OCI-LY7 (cell line): ENCODE measurements at places on chromosomes 7 and 10.

- no peak for DNase-seq
Observed at GRCh38 chr7:138712652-138713051, 11.5 kb upstream of the SVOPL start.

GRCh38 chr7:45456747-45457524, 117.2 kb upstream of the ADCY1 start:
- DNase-seq = no peak

GRCh38 chr7:151381348-151382078, 28.3 kb downstream of the WDR86 start:
- DNase-seq = peak; percentile 33

- DNase-seq = no peak
Observed at GRCh38 chr10:28971764-28972163, 294.4 kb downstream of the BAMBI start.

DNA sequence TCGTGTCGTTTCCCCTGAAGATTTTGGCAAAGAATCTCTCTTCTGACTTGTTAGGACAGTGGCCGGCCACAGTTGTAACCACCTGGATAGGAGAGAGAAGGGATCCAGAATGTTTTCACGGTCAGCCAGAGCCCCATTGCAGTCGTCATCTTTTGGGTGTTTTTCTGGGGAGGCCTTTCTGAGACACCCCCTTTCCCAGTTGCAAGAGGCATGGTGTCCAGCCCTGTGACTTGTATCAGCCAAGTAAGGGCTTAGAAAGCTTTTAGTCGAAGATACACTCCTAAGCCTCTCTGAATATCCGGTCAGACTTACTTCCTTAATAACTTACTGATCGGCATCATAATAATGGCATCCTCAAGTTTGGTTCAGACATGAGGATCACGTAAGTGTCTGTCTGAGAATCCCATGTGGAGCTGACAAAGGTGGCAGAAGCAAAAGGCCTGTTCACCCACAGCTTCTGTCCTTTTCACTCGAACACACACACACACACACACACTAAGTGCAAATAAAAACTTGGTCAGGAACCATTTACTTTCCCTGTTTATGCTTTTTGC, 435.7 kb upstream of the GALNT17 start:
- peak; percentile 7 for DNase-seq

DNA sequence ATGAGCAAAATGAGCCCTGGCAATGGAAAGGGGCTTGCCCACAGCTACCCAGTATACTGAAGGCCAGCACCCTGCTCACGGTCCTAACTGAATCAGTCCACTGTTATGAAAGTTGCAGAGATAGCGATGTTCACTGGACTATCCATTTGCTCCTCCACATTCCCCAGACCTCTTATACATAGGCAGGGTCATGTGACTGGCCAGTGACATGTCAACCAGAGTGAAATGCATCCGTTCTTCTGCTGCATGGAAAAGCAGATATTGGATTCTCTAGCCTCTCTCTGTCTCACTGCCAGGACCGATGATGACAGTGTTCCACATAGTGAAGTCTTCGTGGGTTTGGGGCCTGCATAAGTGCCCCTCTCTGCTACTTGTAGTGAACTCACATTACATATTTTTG, 503.4 kb downstream of the RPS24 start:
- no peak for DNase-seq

DNA sequence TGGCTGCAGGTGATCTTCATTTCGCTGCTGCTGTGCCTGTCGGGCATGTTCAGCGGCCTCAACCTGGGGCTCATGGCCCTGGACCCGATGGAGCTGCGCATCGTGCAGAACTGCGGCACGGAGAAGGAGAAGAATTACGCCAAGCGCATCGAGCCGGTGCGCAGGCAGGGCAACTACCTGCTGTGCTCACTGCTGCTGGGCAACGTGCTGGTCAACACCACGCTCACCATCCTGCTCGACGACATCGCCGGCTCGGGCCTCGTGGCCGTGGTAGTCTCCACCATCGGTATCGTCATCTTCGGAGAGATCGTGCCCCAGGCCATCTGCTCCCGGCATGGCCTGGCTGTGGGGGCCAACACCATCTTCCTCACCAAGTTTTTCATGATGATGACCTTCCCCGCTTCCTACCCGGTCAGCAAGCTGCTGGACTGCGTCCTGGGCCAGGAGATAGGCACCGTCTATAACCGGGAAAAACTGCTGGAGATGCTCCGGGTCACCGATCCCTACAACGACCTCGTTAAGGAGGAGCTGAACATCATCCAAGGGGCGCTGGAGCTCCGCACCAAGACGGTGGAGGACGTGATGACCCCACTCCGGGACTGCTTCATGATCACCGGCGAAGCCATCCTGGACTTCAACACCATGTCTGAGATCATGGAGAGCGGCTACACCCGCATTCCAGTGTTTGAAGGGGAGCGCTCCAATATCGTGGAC, 1.3 kb downstream of the CNNM2 start:
- no peak for DNase-seq

- no peak for DNase-seq
Observed at GRCh38 chr7:3914051-3914775, 613.2 kb downstream of the SDK1 start.

DNA sequence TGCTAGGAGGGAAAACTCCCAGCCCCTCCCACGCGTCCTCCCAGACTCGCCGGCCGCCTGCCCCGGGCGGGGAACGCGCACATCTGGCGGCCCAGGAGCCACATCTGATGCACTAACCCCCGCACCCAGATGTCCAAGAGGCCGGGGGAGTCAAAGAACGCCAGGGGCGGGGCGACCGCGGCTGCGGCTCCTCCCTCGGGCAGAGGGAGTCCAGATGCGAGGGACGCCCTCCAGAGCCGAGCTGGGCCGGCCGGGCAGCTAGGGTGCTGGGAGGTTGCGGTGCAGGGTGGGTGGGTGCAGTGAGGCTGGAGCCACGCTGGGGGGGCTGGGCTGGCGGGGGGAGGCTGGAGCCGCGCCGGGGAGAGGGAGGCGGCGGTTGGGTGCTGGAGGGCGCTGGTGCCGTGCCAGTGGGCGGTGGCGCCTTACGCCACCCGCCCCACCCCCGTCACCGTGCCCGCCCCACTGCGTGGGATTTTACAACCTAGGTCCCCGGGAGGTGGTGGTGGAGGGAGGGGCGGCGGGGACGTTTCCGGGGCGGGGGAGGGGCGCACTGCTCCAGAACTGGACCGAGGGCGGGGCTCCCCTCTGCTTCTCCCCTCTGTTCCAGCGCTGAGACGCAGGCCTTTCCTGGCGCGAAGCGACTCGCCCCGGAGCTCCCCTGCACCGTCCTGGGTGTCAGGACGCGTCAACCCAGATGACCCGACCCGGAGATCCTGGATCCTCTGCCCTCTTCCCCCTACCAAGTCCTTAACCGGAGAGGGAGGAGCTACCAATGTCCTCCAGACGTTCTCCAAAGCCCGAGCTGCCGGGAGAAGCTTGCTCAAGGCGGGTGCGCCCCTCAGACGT, 109.1 kb downstream of the REEP3 start:
- peak; percentile 72 for DNase-seq

GRCh38 chr7:89837515-89837914, 316.8 kb upstream of the STEAP1 start:
- DNase-seq = no peak

- DNase-seq = no peak
Observed at GRCh38 chr7:40315277-40315676, 180.5 kb downstream of the SUGCT start.

- DNase-seq = no peak
Observed at GRCh38 chr7:87021285-87021684, 38.2 kb downstream of the ELAPOR2 start.

DNA sequence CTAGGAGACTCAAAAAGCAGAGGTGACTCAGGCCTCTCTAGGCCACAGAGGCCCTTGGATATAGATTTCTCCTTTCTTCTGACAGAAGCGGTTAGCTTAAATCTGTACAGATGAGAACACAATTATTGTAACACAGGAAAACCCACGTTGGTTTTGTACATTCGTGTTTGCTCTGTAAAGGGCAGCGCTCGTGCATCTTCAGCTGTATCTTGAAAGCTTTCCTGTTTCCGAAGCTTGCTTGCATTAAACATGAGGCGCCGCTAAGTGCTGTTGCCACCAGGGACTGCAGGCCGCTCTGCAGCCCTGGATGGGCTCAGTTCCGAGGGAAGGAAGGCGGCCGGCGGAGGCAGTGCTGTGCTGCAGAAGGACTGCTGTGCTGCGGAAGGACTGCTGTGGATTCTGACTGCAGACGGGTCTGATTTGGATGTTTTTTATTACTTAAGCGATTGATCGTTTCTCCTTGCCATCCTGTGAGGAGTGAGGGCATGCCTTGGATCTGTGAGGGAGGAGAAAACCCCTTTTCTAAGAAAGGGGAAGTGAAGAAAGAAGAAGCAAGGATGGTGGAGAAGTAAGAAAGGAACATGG, 53.3 kb downstream of the FHIP2A start:
- no peak for DNase-seq

- no peak for DNase-seq
Observed at GRCh38 chr10:132929953-132930548, 12.3 kb downstream of the CFAP46 start.

GRCh38 chr10:101047268-101047667, 14.5 kb upstream of the KAZALD1 start:
- no peak for DNase-seq

DNA sequence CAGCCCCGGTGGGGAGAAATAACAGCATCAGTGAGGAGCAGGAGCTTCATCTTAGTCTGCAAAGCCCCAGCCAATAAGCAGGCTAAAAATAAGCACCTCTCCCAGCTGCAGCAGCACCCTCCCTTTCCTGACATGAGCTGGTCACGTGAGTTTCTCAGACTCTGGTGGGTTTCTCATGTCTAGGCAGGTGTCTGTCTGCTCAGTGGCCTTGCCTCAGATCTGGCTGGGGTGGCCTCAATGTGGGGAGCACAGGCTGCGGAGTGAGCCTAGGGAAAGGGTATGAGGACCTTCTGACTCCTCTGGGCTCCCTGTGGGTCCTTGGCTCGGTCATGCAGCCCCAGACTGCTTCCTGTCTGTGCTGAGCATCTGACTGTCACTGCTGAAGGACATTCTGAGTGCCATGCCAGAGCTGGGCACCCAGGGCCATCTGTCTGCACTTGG, 81.6 kb upstream of the LRRC4 start:
- peak; percentile 79 for DNase-seq

- DNase-seq = peak; percentile 18
Observed at GRCh38 chr7:113698556-113699220, 220.1 kb downstream of the PPP1R3A start.

DNA sequence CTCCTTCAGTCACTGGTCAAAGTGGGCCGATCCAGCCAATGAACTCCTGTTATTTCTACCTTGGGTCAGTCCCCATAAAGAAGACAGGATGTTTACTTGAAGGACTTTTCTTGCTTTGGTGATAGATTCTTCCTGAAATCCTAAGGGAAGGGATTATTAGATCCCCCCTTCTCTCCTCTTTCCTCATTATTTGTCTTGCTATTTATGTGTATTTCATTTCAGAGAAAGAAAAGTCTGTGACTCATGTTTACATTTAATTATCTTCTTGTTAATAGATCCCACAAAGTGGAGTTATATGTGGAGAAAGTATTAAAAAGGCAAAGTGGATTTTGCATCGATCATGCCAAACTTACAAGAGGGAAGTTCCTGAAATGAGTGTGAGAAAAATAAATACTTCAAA, 341.5 kb downstream of the PHTF2 start:
- DNase-seq = no peak

GRCh38 chr10:114749510-114749909, 72.1 kb upstream of the FHIP2A start:
- DNase-seq = no peak

GRCh38 chr10:93993782-93994437, at the start of gene PLCE1:
Gene PLCE1, plus strand, starts transcription at chr10:93993931. Its CDS starts 37,116 bp downstream, at chr10:94031047.
- DNase-seq = no peak

- no peak for DNase-seq
Observed at GRCh38 chr10:116827214-116827671, 22.1 kb upstream of the ENO4 start.

DNA sequence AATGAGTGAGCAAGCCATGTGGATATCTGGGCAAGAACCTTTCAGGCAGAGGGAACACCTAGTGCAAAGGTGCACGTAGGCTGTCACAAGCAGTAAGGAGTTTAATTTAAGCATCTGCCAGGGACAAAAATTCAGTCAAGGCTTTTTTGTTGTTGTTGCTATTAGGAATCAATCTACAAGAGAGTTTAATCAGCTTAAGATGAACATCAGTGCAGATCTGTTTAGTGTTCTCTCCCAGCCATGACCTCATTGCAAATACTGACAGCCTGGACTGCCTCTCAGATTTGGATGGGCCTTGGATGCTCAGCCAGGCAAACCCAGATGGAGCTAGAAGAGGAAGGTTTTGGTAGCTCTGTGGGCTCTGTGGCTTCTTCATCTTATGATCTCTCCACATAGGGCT, 3.3 kb upstream of the GLCCI1 start:
- no peak for DNase-seq

DNA sequence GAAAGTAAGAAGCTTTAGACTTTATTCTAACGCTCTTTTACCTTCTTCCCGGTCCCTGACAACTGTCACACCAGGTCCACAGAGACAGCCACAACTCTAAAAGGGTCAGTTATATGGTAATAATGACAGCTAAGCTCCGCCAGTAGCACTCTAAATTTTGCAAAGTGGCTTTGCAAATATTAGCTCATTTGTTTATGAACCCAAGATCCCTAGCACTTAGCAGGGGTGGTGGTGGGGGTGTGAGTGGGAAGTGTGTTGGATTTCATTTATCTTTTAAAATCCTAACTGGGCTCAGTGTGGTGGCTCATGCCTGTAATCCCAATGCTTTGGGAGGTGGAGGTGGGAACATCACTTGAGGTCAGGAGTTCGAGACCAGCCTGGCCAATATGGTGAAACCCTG, 34.8 kb upstream of the SDK1 start:
- DNase-seq = no peak

DNA sequence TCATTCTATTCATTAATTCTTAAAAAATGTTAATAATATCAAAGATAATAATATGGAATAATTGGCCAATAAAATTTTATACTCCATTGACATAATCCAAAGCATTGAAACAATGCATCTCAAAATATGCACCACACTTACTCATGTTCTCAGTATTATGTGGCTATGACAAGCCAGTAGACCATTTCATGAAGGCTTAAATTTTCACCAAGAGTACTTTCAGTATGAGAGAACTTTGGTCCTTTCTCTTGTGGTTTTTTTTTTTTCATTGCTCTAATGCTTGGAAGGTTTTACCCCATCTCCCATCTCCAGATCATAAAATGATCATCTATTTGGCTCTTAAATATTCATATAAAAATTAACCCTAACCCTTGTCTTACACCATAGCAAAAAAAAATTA, 45.5 kb upstream of the TMEM140 start:
- DNase-seq = no peak

- no peak for DNase-seq
Observed at GRCh38 chr10:117363028-117363427, 12.2 kb downstream of the PDZD8 start.
